ENCODE measurements at places on chromosomes 1 and 21.

- no peak for DNase-seq
These were observed 101.0 kb downstream of the NGF start for GRCh38 chr1:115237023-115237422.

DNA sequence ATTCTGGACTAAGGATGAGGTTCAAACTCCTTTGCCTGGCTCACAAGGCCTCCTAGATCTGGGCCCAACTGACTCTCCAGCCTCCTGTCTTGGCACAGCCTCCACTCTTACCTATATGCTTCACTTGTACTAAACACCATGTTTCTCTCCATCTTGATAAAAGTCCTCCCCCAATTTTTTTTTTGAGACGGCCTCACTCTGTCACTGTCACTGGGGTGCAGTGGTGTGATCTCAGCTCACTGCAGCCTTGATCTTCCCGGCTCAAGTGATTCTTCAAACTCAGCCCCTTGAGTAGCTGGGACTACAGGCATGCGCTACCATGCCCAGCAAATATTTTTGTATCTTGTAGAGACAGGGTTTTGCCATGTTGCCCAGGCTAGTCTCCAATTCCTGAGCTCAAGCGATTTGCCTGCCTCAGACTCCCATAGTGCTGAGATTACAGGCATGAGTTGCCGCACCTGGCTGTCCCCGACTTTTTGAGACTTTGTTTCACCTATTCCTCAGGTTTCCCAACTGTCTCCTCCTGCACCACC lies 39.7 kb downstream of the CD34 start:
- no peak for DNase-seq

DNA sequence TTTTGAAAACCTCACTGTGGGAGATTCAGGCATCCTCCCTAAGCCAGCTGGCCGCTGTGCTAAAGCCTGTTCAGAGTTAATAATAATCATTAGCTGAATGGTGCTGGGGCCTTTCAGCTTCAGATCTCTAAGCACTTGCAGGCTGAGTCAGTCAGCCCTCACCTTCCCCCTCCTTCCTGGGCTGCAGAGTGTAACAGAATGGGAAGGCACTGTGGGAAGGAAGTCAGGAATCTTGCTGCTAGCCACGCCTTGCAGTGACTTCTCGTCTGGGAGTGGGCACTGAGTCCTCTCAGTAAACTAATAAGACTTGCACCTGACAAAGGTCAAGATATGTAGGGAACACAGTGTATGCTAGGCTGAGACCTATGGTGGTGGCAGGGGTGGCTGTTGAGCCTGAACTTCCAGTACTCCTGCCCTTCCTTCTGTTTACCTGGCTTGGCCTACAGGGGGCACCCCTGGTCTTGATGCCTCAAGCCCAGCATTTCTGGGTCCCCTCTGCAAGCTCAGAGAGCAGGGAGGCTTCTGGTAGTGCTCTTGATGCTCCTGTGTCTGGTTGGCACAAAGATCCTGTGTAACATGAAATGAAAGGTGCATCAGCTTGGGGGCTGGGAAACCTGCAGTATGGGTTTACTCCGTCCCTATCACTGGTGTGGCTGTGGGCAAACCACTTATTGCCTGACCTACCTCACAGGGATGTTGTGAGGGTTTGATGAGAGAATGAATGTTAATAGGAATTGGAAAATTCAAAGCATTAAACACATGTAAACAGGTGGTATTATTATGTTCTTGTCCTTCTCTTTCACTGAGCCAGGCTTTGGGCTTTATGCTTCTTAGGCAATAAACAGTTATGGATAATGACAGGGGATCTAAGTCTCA lies 6.0 kb downstream of the CYB561D1 start:
- DNase-seq: no peak

- DNase-seq: no peak
These were observed 69.1 kb downstream of the TGFB2 start for GRCh38 chr1:218414060-218414728.

DNA sequence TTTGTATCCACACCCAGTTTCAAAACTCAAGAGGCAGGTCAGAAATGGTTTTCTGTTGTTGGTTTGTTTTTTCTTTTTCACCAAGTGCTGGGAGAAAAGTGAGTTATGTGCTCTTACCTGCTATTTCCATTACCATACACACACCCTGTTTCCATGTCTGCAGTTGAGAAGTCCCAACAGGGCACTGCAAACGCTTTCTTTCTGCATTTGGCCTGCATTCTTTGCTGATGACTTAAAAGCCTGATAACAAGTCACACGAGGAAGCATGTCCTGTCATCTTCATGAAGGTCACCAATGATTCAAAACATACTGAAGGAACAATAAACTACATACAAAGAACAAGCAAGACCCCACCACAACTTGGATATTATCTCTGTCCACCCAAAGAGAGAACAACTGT lies 24.8 kb upstream of the KCNE1 start:
- DNase-seq: no peak

DNA sequence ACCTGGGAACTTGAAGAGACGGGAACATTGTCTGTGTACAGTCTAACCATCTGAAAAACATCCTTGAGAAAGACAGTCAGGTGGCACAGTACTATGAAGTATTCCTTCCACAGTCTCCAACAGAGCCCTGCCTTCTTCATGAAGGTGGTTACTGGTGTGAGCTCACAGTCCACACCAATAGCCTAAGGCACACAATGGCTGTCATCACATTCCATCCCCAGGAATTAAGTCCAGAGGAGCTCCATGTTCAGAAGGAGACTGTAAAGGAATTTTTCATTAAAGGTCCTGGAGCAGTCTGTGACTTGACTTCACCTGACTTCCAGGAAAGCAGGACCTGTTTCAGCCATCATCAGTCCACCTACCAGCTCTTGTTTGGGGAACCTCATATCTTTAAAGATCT lies 180.2 kb downstream of the C1orf21 start:
- no peak for DNase-seq

DNA sequence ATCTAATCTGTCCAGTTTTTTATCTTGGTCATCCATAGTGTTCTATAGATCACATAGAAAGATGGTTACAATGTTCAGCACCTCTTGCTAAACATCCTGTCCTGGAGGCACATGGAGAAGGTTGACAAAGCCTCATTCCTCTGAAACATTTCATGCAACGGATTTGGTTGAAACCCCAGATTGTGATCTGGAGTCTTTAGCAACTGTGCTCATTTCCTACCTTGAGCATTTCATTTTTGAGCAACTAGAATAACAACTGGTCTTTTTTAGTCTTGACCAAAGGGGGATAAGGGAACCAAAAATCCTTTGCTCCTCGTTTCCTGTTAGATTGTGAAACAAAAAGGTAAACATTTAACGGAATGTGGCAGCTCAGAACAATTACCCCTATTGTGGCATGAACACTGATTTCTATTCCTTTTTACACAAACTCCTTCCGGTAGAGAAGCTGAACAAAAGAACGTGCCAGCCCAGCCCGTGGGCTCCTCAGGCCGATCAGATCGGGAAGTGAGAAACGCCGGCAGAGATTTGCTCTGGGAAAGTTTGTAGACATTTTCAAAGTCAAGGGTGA lies 94.7 kb upstream of the ERRFI1 start:
- DNase-seq: no peak

GRCh38 chr1:234727018-234727940 lies 117.3 kb upstream of the IRF2BP2 start:
- DNase-seq: peak; percentile 39

DNA sequence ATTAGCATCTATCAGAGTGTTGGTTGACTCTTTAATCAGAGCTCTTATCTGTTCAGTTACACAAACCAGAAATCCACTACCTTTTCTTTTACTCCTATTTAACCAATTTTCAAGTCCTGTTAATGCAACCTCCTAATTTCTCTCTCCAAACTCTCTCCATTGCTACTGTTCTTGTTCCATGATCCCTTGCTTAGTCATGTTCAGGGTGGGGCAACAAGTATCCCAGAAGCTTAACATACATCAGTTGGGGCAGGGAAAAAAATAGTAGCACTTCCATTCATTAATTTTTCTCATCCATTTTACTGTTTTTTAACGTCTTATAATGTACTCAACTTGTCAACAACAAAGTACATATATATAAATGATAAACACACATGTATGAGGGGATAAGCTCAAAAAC lies 111.2 kb upstream of the LBR start:
- no peak for DNase-seq

- no peak for DNase-seq
These were observed 108.2 kb downstream of the NAV1 start for GRCh38 chr1:201647094-201647493.

GRCh38 chr1:27192039-27192529 lies 37.2 kb upstream of the SLC9A1 start:
- DNase-seq: no peak

GRCh38 chr1:107057197-107058133 lies 991 bp downstream of the PRMT6 start:
- peak; percentile 81 for DNase-seq

DNA sequence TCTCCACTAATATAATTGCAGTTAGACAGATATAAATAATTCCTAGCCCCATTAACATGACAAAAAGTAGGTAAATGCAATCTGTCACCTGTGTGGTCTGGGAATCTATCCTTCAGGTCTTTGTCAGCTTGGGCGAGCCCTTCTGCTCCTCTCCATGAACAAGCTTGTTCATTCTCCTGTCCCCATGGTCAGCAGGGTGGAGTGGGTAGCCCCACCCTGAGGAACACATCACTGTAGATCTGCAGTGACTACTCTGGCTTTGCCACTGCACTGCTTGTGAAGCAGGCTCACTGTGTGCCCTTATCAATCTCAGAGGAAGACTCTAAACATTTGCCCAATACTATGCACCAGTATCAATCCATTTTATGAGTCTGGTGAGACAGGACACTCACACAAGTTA lies 279.0 kb downstream of the MATN1 start:
- no peak for DNase-seq

DNA sequence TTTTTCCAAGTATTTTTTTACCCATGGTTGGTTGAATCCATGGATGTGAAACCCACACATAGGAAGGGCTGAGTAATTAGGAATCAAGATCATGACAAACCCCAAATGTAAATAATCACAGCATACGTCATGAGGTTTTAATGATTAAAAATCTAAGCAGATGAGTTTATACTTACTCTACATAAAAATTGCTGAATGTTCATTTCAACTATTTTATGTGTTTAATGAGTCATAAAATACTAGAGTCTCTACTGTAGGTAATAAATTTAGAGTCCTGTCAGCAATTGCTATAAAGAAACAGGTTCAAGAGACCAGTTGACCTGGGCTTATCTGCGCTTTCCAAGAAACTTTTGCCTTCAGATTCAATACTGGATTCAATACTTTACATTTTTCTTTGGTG lies 18.2 kb downstream of the CTH start:
- DNase-seq: no peak

DNA sequence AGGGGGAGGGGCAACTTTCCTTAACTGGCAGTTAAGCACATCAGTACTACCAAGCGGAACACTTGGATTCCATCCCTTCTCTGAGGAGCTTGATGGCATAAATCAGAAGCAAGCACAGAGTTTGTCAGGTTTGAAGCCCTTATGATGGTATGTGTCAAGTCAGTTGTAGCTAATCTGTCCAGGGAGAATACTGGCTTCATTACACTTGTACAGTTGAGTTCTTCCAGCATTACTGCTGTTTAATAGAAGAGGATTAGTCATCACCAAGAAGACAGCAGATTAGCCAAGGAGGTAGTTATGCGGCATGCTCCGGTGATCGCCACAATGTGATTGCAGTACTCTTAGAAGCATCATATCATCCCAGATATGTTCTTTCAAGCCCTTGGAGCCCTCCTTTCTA lies 2.1 kb upstream of the TDRD5 start:
- DNase-seq: no peak

DNA sequence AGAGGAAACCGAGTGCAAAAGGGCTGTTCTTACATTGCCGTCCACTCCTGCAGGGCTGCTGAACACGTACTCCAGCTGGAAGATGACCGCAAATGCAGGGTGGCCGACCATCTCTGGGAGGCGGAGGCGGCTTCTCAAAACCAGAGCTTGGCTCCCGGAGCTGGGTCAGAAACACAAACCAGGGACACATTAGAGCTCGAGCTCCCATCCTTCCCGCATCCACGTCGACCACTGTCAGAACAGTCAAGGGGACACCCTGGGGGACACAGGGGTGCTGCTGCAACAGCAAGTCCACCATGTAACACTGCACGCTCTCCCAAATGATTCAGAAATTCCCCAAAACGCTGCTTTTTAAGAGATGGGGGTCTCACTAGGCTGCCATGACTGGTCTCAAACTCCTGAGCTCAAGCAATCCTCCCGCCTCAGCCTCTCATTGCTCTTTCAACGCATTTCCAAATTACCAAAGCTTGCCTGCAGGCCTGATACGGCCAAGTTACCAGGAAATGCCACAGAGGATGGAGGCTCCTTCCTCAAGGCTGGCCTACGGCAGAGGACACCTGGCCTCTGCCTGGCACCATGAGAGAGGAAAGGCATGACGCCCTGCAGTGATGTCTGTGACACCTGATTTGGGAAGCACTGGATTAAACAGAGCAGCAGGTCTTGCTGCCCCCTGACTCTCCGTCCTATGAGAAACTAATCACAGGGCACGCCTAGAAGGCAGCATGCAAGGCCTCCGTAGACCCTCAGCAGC lies 45.0 kb downstream of the NPHP4 start:
- no peak for DNase-seq

DNA sequence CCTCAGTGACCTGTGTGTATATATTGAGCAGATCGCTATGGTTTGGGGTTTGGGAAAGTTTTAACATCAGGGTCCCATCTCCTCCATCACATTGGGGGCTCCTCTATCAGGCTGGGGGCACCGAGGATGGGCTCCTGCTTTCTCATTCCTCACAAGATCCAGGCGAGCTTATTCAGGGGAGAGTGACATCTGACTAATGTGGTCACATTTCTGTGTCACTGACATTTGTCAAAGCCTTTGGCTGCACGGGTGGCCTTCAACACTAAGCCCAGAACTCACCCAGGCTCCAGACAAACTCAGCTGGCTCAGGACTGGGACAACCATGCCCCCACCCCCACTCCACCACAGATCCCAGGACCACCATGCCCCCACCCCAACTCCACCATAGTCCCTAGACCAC lies 103.3 kb upstream of the IFFO2 start:
- no peak for DNase-seq

DNA sequence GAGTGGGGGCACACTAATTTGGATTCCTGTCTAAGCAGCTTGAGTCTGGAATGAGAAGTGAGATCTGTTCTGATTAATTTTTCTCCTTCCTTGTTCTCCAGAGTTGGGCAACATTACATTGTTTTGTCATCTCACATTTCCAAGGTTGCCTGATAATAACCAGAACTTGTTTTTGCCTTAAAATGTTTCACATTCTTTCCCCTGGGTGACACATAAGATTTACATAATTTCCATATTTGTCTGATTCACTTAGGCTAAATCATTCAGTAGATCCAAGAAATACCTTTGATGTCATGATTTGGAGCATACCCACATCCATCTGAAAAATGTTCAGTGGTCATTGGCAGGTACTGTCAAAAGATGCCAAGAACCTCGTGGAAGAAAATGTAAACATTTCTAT lies 60.3 kb downstream of the XCL2 start:
- DNase-seq: no peak

All from GM06990 (cell line).